ENCODE measurements at places on chromosomes 4 and X.

- no peak for DNase-seq
These were observed at the start of gene ARHGEF6 for GRCh38 chrX:136780763-136781162. ARHGEF6 (minus strand) TSS chrX:136780932; CDS start chrX:136780882, 50 bp downstream.

DNA sequence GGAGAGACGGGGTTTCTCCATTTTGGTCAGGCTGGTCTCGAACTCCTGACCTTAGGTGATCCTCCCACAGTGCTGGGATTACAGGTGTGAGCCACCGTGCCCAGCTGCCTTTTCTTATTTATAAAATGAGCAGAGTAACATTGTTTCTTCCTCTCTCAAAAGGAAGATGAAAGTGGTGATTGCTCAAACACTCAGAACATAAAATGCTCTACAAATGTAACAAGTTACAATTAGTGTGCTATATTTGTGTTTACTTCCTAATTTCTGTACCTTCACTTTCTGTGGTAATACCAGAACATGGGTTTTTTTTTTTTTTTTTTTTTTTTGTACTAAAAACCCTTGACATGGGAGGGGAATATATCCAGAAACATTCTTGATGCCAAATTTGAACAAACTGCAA is 197.9 kb downstream of the MGST2 start:
- no peak for DNase-seq

DNA sequence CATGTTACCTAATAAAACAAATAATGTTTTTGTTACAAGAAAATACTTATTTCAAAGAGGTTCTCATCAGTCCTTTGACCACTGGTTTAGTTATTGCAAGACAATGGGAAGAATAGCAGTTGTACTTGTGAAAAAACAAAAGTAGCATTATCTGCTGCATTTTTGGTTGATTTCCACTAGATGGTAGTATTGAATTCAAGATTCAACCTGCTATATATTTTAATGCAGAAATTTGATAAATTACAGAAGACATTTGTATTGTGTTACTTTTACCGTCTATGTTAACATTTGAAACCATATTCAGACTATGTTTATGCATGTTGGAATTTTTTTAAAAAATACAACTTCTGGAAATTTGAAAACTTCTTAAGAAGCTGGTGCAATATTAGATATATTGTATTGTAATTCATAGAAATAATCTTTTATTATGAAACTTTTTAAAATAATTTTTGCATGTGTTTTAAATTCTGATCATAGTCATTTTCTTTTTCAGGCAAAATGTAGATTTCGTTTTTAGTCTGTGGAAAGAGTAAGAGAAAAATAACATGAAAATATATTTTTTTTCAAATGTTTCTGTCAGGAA is 56.4 kb downstream of the SPCS3 start:
- peak; percentile 26 for DNase-seq

DNA sequence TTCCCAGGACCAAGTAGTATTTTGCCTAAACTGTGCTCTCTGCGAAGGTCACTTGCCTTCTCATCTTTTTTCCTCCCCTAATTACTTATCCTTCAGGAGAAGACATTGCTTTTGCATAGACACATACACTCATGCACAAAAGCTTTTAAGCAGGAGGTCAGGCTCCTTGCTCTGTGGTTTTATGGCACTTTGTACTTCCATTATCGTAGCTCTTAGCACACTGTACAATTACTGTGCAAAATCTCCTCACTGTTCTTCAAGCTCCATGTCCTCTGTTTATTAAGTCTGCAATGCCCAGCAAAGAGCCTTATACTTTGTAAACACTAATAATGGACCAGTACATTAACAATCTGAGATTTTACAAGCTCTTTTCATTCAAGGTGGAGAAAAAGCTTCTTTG is 188.4 kb upstream of the GNPDA2 start:
- no peak for DNase-seq

DNA sequence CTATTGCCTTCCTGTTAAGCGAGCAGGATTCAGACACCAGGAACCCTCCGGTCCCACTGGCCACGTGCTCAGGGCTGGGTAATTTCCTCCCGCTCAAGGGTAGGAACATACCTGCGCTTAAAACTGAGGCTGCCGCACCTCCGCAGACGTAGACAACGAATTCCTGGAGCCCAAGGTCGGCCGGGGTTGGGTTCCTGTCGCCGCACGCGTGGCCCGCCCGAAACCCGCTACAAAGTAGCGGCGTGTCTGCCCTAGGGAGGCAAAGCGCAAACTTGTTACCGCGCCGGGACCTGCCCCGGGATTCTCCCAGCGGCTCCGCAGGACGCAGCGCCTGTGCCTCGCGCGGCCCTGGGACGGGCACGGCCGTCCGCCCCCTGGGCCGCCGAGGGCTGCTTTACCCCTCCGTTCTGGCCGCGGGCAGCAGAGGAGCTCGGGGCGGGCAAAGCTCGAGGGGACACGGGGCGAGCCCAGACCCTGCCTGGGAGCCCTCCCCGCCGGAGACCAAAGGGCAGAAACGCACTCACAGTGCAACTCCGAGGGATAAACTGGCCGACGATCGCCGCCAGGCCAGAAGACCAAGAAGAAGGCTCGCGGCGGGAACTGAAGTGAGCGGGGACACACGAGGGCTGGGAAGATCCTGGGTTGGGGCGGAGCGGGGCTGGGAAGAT is at the start of gene ERVMER34-1:
Gene ERVMER34-1, minus strand, starts transcription at position 607 of the 668 bp plus-strand sequence. CDS start 5,905 bp downstream, outside the sequence.
- no peak for DNase-seq

GRCh38 chrX:861921-862320 is 231.3 kb downstream of the SHOX start:
- no peak for DNase-seq

GRCh38 chrX:107541244-107541643 is 87.1 kb upstream of the PRPS1 start:
- DNase-seq: no peak

DNA sequence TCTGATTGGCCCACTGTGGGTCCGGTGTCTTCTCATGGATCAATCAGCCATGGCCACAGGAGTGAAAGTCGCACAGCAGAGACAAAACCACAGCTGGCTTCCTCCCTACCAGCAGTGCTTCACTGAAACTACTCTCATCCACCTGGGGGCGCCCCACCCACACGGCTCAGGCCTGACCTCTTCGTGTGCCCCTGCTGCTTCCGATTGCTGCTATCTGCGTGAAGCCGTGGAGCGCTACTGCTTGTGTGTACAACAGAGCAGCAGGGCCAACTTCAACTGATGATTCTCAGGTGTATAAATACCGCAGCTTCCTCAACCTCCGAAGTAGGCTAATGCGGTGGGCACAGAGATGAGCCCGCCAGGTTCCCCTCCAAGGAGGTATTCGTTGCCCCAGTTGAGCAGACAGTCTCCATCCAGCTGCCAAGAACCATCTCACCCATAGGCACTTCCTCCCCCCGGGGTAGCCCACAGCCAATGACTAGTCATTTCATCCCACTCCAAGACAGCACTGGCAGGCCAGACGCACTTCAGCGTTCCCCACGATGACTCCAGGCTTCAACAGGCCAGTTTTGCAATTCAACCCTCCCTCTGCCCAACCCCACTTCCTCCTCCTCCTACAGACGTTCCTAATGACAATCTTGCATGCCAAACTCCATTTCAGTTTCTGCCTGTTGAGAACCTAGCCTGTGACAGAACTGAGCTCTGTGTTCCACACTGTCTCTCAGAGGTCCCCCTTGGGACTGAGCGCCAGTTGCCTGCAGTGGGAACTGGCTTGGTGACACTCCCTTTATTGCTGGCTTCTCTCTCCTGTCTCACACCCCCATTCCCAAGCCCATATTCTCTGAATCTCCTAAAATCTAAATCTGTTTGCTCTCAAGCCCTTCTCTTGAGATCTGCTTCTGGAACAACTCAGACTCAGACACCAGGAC is 41.3 kb upstream of the ATP6AP2 start:
- peak; percentile 15 for DNase-seq

DNA sequence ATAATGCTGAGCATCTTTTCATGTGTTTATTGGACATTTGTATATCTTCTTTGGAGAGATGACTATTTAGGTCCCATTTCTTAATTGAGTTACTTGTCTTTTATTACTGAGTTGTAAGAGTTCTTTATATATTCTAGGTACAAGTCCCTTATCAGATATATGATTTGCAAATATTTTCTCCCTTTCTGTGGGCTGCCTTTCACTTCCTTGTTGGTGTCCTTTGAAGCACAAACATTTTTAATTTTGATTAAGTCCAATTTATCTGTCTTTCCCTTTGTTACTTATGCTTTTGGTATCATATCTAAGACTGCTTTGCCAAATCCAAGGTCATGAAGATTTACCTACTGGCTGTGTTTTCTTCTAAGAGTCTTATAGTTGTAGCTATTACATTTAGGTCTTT is 113.2 kb downstream of the HNRNPD start:
- DNase-seq: no peak

DNA sequence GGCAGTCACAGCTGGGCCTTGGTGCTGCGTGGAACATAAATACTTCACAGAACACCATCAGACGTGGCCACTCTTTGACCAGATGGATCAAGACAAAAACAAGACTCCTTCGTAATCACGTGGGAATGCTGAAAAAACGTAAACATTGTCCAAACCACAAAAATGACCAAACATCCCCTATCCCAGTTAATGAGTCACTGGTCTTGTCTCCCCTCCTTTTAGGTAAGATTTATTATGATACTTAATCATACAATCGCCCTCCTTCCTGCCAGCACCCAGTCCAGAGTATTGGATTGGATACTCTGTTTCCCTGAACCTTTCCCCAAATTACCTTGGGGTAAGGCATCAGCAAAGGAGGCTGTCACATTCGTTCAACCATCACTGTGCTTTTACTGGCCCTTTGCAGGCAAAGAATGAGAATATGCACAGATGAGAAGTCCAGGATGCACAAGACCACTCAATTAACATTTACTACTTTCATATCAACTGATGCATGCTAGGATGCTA is 601 bp upstream of the TCEANC start:
- no peak for DNase-seq

- no peak for DNase-seq
These were observed 739.3 kb upstream of the FTHL17 start for GRCh38 chrX:31811106-31811505.

- peak; percentile 22 for DNase-seq
These were observed 38.8 kb downstream of the GAB1 start for GRCh38 chr4:143375326-143376073.

GRCh38 chr4:141233673-141234072 is 13.0 kb downstream of the ZNF330 start:
- no peak for DNase-seq

DNA sequence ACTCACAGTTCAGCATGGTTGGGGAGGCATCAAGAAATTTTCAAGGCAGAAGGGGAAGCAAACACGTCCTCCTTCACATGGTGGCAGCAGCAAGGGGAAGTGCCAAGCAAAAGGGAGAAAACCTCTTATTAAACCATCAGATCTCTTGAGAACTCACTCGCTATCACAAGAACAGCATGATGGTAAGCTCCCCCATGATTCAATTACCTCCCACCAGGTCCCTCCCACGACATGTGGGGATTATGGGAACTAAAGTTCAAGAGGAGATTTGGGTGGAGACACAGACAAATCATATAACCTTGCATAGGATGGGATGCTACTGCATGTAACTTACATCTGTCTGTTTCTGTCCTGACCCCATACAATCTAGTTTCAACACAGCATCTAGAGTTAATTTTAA is 511.8 kb upstream of the ARX start:
- no peak for DNase-seq

GRCh38 chr4:8150152-8151090 is 8.2 kb downstream of the ABLIM2 start:
- DNase-seq: no peak

Measured in skin of body (tissue), 3 donors.